ENCODE measurements at places on chromosomes 2 and 18. TPM values are rescaled to one million over a fixed set of nuclear protein-coding genes. Genes with fewer than 3 reads are reported as not detected.

Gene SH3RF3
- 11.3 TPM for total RNA-seq

Gene POTEJ
- not detected for total RNA-seq

Gene AMER3
- total RNA-seq, result not detected

Gene COL4A4
- 3.4 TPM for total RNA-seq

Gene MRPL30
- total RNA-seq, result 34.6 TPM

Gene CCDC85A
- total RNA-seq, result 0.29 TPM

Gene CD226
- not detected for total RNA-seq

Gene ST6GAL2
- 4.5 TPM for total RNA-seq

Gene LINC00305
- not detected for total RNA-seq

Gene RMDN2
- total RNA-seq, result 4.7 TPM

Gene RSAD2
- 3.6 TPM for total RNA-seq

Gene MTCL1
- total RNA-seq, result 50.5 TPM

Gene BIRC6
- total RNA-seq, result 75.2 TPM

Gene SERPINB10
- not detected for total RNA-seq

Gene SLC9A2
- 3.4 TPM for total RNA-seq

Gene GALR1
- not detected for total RNA-seq

Gene CNRIP1
- 7.9 TPM for total RNA-seq

Gene PLCD4
- total RNA-seq, result 0.27 TPM

Gene B3GNT7
- total RNA-seq, result 8.8 TPM

Gene RAB1A
- total RNA-seq, result 89.9 TPM
